ENCODE measurements at places on chromosomes 5 and 9. TPM values are rescaled to one million over a fixed set of nuclear protein-coding genes. Genes with fewer than 3 reads are reported as not detected.

Gene BTNL9
- 0.57 TPM for total RNA-seq

Gene DAB2
- total RNA-seq: 9.0 TPM

Gene NR2F1-AS1
- total RNA-seq: 4.0 TPM

Gene CDH6
- 0.05 TPM for total RNA-seq

Gene HMGCR
- total RNA-seq: 29.3 TPM

Gene CHSY3
- 0.13 TPM for total RNA-seq

Gene ASPN
- not detected for total RNA-seq

Gene BTNL8
- not detected for total RNA-seq

Gene OR2V2
- total RNA-seq: not detected

Gene SEMA6A
- total RNA-seq: 0.18 TPM

Gene TRIM7
- total RNA-seq: 29.4 TPM

Gene PCDH12
- total RNA-seq: not detected

Gene PCDHGA2
- 0.47 TPM for total RNA-seq

Gene SEC61B
- total RNA-seq: 317 TPM

All from A549 treated with RU486 at 1 μM for 4 hours (cell line).